ENCODE measurements at places on chromosomes 5 and 9.
A peak's percentile ranks its signal among the peaks of the same experiment; 100 is the strongest.

DNA sequence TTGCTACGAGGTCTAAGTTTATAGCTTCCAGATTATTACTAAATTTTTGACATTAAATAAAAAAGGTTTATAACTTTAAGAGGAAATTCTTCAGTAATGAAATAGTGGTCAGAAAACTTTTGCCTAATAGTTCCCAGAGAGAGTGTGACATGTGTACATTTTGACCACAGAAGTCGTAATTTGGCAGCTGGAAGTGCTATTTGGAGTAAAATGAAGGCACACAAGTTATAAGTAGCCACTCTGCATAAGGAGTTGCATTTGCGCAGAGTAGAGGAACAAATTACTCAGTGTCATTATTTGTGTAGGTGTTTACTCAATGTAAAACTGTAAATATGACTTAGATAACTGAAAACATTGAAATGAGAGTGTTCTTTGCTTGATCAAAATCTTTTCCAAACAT, 408.4 kb downstream of the CCDC171 start:
- DNase-seq, result no peak

DNA sequence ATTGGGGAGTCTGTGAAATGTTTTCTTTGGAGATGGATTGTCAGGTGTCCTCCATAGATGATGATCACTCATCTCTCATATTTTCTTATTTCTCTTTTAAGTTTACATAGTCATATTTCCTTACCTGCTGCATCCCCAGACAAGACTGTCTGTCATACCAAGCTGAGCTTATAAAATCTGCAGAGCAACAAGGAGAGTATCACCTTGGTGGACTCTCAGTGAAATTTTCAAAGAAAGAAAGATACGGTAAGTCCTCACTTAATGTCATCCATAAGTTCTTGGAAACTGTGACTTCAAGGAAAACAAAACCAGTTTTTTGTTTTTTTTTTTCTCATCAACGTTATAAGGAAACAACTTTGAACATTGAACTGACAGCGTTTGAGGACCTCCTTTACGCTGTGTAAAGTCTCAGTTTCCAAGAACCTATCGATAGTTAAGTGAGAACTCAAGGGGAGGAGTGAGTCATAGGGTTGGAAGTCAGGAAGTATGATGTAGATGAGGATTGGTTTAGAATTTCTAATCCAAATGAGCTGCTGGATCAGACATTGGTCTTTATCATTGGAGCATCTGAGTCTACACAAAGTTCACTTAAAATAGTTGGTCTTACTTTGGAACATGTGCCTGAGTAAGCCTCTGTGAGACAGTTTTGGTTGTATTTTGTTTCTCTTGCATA, 45.5 kb downstream of the SPIN1 start:
- no peak for DNase-seq

GRCh38 chr5:111463311-111463710, 49.0 kb downstream of the STARD4 start:
- DNase-seq, result no peak

GRCh38 chr9:75775966-75776691, 114.3 kb upstream of the PCSK5 start:
- DNase-seq, result no peak

DNA sequence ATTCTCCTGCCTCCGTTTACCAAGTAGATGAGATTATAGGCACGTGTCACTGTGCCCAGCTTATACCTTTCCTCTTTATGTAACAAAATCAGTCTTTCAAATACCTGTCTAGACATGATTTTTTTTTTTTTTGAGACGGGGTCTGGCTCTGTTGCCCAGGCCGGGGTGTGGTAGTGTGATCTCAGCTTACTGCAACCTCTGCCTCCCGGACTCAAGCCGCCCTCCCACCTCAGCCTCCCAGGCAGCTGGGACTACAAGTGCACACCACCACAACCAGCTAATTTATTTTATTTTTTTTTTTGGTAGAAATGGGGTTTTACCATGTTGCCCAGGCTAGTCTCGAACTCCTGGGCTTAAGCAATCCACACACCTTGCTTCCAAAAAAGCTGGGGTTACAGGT, 13.2 kb downstream of the NADK2 start:
- DNase-seq, result no peak

DNA sequence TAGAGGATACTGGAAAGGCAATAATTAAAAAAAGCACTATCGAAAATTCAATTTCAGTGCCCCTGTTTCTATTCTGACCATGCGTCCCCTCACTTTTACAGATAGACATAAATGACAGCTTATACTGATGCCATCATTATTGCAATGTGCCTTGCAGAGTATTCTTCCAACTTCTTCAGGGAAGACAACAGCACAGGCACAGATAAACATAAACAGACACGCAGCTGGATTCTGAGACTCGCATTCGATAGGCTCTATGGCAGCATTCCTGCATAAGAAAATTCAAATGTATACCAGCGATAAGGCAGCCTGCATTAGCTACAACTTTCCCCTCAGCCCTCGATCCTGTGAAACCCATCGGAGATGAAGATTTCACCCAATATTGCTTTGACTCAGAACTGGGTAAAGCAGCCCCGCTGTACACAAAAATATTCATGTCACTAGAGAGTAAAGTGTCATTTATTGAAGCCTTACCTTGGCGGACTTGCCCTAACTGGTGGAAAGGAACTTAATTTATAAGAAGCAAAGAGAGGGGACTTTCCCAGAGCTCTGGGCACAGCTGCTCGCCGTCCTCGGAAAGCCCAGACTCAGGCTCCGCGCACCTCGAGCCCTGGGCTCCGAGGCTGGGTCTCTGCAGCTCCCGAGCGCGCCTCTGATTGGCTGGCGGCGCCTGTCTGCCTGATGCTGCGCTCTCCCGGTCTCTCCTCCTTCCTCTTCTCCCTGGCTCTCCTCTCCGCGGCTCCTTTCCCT, at the start of gene CDH18:
TSS of gene CDH18 (minus strand) at position 589 of the 750 bp plus-strand sequence. CDS start 149,214 bp downstream, outside the sequence.
- DNase-seq, result peak; percentile 88

DNA sequence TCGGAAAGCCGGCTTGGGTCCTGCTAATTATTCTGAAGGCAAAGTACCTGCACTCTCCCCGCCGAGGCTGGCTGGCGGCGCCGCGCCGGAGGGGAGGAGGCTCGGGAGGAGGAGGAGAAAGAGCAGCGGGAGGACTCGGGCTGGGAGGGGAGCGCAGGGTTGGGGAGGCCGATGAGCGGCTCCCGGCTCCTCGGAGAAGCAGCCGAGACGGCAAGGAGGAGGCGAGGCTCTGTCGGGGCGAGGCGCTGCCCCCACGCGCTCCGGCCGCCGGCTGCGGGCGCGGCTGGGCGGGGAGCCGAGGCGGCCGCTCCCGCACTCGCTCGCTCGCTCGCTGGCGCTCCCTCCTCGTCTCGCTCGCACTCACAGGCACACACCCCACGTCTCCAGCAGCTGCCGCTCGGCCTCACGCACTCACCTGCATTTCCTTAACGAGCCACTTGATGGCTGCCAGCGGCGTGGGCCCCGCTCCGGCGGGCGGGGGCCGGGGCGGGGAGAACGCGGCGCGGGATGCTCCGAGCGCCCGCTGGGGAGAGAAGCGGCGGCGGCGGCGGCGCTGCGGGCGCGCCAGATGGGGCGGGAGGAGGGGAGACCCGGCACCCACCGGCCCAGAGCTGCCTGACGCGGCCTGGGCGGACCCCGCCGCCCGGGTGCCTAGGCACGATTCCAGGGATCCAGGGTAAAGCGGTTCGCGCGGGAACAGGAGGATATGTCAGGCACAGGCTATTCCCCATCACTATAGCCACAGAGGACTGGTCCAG, at the start of gene PTPRD:
TSS of gene PTPRD (minus strand) at position 362 of the 758 bp plus-strand sequence.
- peak; percentile 89 for DNase-seq

- DNase-seq, result no peak
Measured at GRCh38 chr9:70324963-70325362, 66.2 kb downstream of the SMC5 start.

GRCh38 chr9:127185931-127186781, 63.7 kb upstream of the ANGPTL2 start:
- DNase-seq, result peak; percentile 87

- DNase-seq, result no peak
Measured at GRCh38 chr5:160375701-160376100, 5.3 kb upstream of the C1QTNF2 start.

Data from posterior cingulate gyrus (tissue), 11 donors.